ENCODE measurements at places on chromosomes 7 and 10.
A peak's percentile ranks its signal among the peaks of the same experiment; 100 is the strongest.

- DNase-seq, result peak; percentile 40
Measured at GRCh38 chr7:44196450-44196872, 4.3 kb upstream of the YKT6 start.

DNA sequence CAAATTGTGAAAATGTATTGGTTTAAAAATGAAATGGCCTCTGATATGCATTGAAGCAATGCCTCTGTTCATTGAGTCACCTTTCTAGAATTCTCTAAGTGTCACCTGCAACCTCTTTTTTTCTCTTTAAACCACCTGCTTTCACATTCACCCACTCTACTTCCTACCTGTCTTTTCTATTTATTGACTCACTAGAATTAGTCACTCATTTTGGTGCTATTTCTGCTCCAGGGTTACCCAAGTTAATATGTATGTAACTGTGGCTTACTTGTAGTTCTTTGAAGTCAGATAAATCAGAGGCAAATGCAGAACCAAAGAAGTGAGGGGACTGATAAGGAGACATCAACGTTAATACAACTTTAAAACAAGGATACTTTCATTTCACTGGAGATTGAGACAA lies 674.7 kb downstream of the CCSER2 start:
- peak; percentile 64 for DNase-seq

DNA sequence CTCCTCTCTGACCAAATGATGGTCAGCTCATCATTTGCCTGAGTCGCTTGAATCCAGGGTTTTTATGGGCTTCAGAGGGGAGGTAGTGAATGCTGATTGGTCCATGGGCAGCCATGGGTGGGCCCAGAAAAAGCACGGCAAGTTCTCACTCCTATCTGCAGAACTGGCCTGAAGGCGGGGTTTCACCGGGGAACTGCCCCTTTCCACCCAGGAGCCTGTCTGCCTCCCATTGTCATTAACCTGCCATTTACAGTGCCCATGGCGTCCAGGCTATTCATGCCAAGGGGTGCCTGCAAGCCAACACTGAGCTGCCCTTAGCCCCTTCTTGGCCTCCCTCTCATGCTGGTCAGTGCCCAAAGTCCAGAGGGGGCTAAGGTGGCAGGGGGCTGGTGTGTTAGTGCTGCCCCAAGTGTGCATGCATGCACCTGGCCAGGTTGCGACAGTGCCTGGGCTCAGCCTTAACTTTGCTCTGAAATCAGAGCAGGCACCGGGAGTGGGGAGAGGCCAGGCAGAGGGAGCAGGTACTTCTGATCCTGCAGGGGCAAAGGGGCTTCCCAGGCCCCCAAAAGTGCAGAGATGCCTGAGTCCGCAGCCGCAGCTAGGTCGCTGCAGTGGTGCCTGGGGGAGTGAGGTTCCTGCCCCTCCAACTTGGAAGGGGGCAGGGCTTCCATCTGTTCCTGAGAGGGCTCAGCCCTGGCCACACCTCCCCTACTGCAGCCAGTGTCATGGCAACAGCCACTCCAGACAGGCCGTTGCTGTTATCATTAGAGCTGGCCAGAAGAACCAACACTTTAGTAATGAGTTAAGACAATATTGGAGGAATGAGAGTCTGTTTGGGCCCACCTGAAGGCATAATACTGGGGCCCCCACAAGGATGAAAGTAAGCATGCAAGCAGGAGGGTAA lies 561.6 kb downstream of the GRM8 start:
- DNase-seq, result no peak

- no peak for DNase-seq
Measured at GRCh38 chr7:46932676-46933424, 649.1 kb downstream of the TNS3 start.
